ENCODE measurements at places on chromosomes 11 and 22.
A peak's percentile ranks its signal among the peaks of the same experiment; 100 is the strongest.

GRCh38 chr11:116812109-116812508 lies 11.0 kb downstream of the APOA4 start:
- DNase-seq, result no peak

GRCh38 chr22:47374901-47375575 lies 612.6 kb downstream of the TBC1D22A start:
- no peak for DNase-seq

DNA sequence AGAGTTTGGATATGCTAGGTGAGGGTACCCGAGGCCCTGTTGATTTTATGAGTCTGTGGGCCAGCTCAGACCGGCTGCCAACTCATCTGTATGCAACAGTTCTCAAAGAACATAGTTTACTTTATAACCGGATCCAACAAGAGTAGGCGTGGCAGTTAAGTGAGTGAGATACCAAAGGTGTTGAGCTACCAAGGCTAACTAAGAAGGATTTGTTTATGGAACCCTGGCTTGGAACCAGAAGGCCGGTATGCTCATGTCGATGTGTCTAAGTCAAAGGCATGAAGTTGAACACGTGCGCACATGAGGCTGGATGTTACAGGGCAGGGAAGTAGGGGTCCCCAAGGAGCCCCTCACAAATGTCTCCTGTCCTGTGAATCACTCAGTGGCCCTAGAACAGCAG lies at the start of gene KCNJ1:
Gene KCNJ1, minus strand, starts transcription at position 20 of the 400 bp plus-strand sequence. CDS start 27,053 bp downstream, outside the sequence.
- no peak for DNase-seq

GRCh38 chr11:38252620-38253019 lies 1654.6 kb upstream of the RAG2 start:
- DNase-seq, result no peak

DNA sequence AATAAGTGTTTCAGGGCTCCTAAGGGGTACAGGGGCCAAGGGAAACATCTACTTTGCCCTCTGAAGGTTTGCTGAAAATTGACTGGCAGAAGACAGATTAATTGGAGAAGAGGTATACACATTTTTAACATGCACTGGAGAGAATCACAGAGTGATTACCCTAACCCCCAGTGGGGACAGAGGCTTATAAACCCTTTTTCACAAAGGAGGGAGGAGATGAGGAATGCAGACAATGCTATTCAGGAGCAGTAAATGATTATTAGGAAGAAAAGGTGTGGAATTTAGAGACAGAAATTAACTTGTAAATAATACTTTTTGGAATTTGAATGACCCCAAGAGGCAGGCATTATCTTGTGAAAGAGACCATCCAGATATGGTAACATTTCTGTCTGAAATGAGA lies 582.4 kb upstream of the B3GAT1 start:
- DNase-seq, result no peak

- DNase-seq, result no peak
These were observed 130.3 kb upstream of the TBCEL start for GRCh38 chr11:120893440-120894201.

GRCh38 chr11:40867991-40868632 lies 591.3 kb downstream of the LRRC4C start:
- DNase-seq, result no peak

- no peak for DNase-seq
These were observed 79.9 kb downstream of the AMBRA1 start for GRCh38 chr11:46513934-46514342.

- peak; percentile 5 for DNase-seq
These were observed 1.4 kb upstream of the PPARA start for GRCh38 chr22:46148816-46149511.

- DNase-seq, result no peak
These were observed 434.3 kb downstream of the ETS1 start for GRCh38 chr11:128152796-128153696.

- DNase-seq, result no peak
These were observed 6.4 kb downstream of the MARK2 start for GRCh38 chr11:63845303-63845702.

DNA sequence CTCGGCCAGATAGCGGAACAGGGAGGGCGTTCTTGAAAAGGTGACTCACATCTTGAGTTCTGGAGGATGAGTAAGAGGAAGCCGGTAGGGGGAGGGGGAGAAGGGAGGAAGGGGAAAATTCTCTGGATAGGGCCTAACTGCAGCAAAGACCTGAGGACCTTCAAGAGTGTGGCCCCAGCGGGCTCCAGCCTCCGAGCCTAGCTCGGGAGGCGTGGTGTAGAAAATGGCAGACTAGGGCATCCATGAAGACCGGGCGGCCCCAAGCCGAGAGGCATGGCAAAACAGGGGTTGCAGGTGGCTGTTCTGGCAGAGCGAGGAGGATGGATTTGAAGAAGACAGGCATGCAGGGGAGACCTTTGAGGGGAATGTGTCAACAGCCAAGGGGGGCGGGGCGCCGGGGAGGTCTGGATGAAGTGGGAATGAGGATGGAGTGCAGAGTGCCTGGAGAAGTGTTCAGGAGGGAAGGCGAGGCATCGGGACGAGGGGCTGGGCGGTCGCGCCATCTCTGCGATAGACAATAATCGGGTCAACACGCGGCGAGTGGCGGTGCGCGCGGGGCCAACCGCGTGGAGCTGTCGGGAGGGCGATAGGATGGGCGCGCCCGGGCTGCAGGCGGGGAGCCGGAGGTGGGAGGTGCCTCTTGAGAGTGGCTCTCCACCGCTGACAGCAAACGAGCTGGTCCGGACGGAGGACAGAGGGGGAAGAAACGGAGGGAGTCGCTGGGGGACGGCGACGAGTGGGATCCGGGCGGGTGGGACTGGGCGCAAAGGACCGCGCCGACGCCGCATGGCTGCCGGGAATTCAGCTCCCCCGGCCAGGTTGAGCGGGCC lies 40.0 kb upstream of the CREB3L1 start:
- DNase-seq, result peak; percentile 87

DNA sequence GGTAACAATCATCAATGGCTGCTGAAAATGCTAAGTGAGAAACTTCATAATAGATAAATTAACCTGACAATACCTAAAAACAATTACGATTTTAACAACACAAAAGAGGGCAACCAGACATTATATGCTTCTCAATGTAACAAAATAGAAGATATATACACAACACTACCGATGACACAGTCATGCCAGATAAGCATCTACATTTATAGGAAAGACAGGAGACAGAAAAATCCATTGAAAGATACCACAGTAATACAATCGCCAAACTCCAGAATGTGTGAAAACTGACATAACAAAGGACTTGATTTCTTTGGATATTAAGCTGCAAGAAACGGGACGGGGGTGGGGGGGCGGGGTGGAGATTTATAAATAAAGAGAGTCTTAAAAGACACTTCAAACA lies 28.3 kb downstream of the USP28 start:
- DNase-seq, result no peak

- DNase-seq, result no peak
These were observed 400.0 kb downstream of the LARGE1 start for GRCh38 chr22:33519974-33520903.

DNA sequence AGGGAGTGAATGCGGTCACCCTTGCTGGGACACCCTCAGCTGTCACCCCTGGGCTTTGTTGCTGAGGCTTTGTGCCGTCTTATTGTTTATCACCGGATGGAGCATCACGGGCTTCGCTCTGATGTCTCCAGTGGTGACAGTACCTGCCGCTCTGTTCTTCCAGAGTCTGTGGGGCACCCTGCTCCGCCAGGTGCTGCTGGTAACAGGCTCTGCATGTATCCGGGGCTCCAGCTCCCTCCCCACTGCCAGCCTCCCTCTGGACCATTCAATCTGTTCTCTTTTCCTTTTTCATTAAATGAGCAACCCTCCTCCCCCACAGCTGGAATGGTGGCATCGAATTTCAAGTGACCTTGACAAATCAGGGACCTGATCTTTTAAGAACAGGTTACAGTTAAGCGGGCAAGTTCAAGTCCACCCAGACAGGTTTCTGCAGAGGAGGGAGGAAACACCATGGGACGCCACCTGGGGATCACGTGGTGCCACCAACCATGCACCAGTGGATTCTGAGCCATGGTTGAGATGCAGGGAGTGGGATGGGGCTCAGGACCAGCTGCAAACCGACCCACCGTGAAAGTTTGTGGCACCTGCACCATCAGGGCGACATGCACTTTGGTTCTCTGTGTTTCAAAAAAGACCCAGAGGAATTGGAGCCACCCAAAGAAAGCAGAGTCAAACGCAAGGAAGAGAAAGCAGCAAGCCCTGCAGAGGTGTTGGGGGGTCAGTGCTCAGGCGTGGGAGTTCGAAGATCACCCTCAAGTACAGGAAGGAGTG lies 89.3 kb downstream of the BCR start:
- DNase-seq, result no peak

GRCh38 chr11:79809487-79809886 lies 368.7 kb upstream of the TENM4 start:
- DNase-seq, result no peak

- no peak for DNase-seq
These were observed 9.5 kb downstream of the PCNX3 start for GRCh38 chr11:65624931-65625627.

- DNase-seq, result peak; percentile 23
These were observed 196.3 kb downstream of the BUD13 start for GRCh38 chr11:116576526-116576925.

DNA sequence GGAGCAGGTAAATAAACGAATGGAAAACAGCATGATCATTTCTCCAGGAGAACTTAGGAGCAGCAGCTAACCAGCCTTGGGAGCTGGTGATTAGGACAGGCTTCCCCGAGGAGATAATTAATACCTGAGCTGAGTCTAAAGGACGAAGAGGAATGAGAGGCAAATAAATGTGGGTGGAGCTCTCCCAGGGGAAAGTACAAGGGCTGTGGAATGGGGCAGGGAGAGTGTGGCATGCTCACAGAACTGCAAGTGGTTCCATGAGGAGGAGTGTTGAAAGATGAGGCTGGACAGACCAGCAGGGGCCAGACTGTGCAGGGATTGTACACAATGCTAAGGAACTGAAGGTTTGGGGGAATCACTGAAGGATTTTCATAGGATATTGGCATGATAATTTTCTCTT lies 14.2 kb upstream of the TLCD5 start:
- no peak for DNase-seq

GRCh38 chr11:76259299-76259908 lies 53.1 kb upstream of the WNT11 start:
- DNase-seq, result no peak

GRCh38 chr11:46472662-46472994 lies 81.1 kb upstream of the CHRM4 start:
- DNase-seq, result no peak

- DNase-seq, result no peak
These were observed 28.8 kb downstream of the TRIOBP start for GRCh38 chr22:37725551-37726240.

DNA sequence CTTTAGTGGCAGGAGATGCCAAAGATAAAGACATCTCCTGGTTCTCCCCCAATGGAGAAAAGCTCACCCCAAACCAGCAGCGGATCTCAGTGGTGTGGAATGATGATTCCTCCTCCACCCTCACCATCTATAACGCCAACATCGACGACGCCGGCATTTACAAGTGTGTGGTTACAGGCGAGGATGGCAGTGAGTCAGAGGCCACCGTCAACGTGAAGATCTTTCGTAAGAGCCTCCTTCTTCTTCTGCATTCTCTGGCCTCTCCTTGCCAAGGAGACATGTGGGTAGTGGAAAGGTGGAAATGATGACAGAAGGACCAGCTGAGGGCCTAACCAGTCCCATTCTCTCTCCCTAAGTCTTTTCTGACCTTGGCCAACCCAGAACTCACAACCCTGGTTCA lies 110.1 kb upstream of the TTC12 start:
- DNase-seq, result no peak

- no peak for DNase-seq
These were observed 81.0 kb downstream of the ETS1 start for GRCh38 chr11:128506356-128506755.

DNA sequence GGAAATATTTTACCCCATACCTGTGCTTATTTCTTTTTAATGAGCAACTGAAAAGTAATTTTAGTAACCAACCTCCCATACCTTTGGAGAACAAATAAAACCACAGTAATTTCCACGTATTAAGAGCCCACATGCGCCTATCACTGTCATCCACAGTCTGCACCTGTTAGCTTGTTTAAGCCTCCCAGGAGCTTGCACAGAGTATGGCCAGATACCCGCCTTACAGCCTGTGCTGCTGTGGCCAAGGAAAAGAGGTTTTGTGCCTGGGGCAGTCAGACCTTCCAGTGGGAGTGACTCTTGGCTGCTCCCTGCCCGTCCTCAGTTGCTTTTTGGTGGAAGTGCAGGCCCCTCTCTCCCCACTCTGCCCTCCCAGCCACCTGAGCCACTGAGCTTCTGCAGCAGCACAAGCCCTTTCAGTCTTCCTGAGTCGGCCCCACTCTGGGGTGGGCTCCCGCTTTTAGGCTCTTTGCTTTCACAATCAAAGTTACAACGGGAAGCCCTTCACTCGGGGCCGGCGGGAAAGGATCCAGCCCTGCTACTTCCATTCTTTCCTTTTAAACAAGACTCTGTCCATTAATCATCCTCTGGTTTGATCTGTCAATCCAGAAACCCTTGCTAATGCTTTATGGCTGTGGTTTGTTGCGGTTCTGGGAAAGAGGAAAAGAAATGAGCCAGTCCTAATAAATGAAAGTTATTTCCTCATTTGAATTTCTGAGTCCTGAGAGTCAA lies 308.8 kb downstream of the TBC1D22A start:
- no peak for DNase-seq

DNA sequence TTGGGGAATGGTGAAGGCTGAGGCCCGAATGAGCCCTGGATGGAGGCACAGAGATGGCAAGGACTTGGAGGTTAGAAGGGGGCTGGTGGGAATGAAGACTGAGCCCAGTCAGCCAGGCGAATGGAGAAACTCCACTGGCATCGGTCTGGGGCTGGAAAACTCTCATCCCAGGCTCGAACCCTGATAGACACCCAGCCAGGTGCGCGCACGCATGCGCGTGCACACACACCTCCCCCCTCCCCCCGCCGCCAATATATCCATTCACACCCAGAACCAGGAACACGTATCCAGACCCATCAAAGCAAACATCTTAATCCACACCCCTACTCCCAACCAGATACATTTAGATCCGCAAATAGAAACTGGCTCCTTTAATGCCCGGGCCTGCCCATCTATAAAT lies 139.3 kb downstream of the CEP164 start:
- DNase-seq, result no peak

- peak; percentile 69 for DNase-seq
These were observed 33.8 kb upstream of the NUP50 start for GRCh38 chr22:45129703-45130524.

- DNase-seq, result no peak
These were observed 80.8 kb downstream of the PIWIL4 start for GRCh38 chr11:94647926-94648325.

- no peak for DNase-seq
These were observed 24.6 kb downstream of the STIM1 start for GRCh38 chr11:3879967-3880542.

Measured in activated CD4-positive, alpha-beta T cell treated with anti-CD3 and anti-CD28 coated beads, Interleukin-2, Interleukin-6, amounts not matched to agents 100 ng/mL and 50 ng/mL, durations not matched to agents 16 hours and 8 hours (primary cell).